ENCODE measurements at places on chromosomes 5 and 9.
A peak's percentile ranks its signal among the peaks of the same experiment; 100 is the strongest.

DNA sequence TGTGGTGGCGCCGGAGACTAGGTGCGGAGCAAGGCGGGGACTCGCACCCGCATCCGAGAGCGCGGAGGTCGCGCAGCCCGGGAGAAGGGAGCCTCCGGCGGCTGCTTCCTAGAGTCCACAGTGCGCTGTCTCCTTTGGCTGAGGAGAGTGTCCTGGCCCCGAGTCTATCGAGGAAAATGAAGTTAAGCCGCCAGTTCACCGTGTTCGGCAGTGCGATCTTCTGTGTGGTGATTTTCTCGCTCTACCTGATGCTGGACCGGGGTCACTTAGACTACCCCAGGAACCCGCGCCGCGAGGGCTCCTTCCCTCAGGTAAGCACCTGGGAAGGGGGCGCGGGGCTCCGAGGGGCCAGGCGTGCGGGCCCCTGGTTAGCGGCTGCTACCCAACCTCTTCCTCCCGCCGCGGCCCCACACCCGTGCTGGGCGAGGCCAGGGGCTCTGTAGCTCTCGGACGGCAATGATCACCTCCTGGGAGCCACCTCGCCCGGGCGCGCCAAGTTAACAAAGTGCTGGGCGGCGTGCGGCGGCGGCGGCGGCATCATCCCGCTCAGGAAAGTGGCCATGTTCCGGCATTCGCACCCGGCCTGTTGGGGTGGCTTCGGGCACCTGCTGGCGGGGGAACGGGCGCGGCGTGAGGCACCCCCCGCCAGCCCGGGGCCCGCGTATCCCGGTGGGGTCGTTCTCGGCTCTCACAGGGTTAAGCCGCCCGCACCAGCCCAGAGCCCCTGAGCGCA, 681 bp downstream of the MAN2A1 start:
- no peak for DNase-seq

- DNase-seq: no peak
Observed at GRCh38 chr5:110686270-110686669, 40.2 kb downstream of the TMEM232 start.

GRCh38 chr5:137398154-137398553, 101.0 kb downstream of the SPOCK1 start:
- no peak for DNase-seq

GRCh38 chr9:94860678-94861588, 134.4 kb downstream of the AOPEP start:
- DNase-seq: peak; percentile 60

DNA sequence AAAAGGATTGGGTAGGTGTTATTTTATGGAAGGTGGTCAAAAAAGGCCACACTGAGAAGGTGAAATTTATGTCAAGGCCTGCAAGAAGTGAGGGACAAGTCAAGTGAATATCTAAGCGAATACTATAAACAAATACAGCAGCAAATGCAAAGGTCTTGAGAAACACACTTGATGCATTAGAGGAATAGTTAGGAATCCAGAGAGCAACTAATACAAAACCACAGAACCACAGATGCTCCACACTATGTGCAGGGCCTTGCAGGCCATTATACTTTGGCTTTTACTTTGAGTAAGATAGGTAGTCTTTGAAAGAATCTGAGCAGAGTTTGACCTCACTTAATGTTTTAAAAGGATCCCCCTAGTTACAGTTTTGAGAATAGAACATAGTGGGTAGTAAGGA, 4.6 kb downstream of the ZNF622 start:
- no peak for DNase-seq

DNA sequence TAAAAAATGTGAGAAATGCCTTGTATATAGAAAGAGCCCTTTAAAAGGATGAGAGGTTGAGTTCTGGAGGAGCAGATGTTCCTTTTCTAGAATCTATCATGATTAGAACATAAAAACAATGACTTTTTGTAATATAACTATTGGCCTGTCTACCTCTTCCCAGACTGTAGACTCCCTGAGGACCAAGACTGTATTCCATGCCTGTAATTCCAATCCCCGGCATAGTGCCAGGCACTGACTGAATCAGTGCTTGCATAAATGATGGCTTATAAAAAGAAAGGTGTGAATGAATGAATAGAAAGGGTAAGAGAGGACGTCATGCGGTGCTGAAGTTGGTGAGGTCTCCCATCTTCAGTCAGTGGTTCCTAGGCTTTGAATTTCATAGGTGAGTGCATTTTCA, 92.6 kb upstream of the GDNF start:
- DNase-seq: no peak

- DNase-seq: no peak
Observed at GRCh38 chr9:127509955-127510299, 58.6 kb downstream of the LRSAM1 start.

- DNase-seq: no peak
Observed at GRCh38 chr5:10374046-10375022, 20.8 kb downstream of the MARCHF6 start.

DNA sequence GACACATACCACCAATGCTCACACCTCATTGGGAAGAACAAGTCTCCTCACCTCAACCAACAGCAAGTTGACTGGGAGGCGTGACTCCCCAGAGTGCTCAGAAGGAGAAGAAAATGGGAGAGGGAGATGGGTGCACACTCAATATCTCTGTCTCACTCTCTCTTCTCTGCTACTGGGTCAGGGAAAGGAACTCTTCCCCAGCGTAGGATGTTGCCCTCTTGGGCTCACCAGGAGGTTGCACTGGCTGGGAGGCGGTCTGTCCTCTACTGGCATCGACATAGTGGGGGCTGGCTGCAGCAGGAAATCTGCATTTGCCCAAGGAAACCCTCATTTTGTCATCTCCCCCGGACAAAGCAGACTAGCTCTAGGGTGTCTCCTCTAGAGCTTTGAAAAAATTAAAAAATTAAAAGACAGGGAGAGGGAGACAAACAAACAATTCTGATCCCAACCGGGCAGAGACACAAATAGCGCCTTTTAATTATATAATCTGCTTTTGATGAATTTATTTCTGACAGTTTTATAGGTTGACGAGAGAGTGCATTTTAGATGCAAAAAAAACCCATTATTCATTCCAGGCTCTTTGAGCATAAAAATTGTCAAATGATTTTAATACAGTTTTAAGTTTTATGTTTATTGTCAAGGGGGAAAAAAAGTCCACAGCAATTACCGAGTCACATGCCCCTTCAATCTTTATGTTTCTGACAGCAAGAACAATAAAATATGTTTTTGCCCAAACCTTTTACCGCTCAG, 179.3 kb upstream of the MVB12B start:
- DNase-seq: no peak

DNA sequence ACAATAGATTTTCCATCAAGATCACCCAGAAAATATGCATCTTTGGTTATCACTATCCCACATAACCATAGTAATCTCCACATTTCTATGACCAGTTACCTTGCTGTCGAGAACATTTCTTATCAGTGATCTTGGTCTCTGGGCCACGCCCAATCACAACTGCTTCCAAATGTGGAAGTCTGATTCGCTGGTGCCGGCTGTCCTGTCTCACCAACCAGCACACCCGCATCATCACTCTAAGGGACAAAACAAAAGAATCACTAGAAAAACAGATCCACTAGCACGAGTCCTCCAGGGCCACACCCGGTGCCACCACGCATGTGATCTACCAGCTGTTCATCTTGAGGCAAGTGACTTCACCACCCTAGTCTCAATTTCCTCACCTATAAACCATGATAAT, 11.8 kb downstream of the APTX start:
- DNase-seq: no peak

- no peak for DNase-seq
Observed at GRCh38 chr5:77267496-77267895, 57.0 kb downstream of the PDE8B start.

- no peak for DNase-seq
Observed at GRCh38 chr9:98743818-98744611, 35.3 kb upstream of the GABBR2 start.

DNA sequence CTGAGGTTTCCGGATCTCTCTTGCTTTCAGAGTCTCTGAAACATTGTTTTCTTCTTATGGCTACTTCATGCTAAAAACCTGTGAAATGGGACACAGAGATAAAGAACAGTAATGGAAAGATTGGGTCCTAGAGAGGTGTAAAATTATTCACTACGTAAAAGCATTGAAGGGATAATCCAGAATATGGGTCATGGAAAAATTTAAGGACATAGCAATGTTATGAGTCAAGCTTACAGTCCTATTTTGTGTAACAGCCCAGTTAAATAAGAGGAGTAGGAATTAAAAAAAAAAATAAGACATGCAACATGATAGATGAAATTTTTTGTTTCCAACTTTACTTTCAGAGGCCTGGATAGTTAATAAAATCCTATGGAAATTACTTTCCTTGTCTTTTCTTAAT, 61.9 kb upstream of the ELL2 start:
- DNase-seq: no peak
